ENCODE measurements at places on chromosomes 12 and 14.

DNA sequence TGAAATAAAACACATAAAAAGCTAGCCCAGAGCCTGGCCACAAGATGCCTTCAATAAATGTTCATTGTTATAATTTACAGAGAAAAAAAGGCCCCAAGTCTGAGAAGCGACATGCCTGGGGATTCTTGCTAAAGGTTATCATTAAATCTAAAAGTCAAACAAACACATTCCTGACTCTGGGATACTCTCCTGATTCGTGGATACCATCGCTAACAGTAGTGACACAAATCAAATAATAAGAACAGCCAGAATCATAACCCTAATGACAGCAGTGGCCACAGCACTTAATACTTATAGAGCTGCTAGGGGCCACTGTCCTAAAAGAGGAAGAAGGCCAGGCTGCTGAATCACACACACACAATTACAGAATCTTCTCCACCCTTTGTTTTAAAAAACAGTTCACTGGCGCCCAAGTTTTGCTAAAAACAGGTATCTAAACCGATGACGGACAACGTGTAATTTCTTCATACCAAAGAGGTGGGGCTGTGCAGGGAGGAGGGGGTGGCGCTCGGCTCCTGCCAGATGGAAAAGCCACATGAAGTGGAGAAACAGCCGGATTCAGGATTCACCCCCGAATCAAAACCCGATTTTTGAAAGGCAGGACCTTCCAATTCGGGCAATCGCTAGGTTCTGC, 1.2 kb downstream of the CLIP1 start:
- peak; percentile 38 for DNase-seq

DNA sequence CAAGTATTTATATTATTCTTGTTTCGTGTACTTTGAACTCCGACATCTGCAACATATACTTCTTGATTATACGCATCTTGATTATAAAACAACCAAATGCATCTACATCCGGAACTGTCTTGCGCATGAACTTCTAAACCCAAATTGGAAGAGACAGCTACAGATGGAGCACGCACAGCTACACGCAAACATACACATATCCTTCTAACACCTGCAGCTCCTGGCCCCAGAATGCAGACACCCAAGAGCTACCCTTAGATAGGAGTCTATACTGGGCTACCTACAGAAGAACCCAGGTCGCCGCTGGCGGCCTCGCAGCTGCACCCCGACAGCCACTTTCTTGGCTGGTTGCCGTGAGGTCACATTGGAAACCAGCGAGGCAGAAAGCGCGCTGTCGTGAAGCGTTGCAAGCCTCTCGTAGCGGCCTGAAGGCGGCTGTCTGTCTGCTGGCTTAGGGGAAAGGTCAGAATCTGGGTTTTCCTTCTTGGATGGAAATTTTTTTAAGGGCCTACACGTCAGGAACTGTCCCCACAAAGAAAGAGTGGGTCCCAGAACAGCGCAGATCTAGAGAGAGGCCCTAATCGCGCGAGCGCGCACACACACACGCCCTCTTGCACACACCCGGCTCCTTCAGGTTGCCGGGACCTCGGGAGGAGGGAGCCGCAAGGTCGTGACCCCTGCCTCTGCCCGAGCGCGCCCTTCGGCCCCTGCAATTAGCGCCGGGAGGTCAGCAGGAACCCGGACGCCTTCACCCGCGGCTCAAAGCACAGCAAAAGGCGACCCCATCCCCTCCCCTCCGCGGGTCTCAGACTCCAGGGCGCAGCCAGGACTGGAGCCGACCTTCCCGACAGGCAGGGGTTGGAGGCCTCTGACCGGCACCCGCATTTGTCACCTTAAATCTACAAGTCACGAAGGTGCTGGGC, 17.0 kb downstream of the TBX3 start:
- DNase-seq, result no peak

- DNase-seq, result no peak
These were observed 5.1 kb downstream of the ADCY4 start for GRCh38 chr14:24329736-24330135.

GRCh38 chr12:67634303-67634761, 14.2 kb upstream of the DYRK2 start:
- no peak for DNase-seq

DNA sequence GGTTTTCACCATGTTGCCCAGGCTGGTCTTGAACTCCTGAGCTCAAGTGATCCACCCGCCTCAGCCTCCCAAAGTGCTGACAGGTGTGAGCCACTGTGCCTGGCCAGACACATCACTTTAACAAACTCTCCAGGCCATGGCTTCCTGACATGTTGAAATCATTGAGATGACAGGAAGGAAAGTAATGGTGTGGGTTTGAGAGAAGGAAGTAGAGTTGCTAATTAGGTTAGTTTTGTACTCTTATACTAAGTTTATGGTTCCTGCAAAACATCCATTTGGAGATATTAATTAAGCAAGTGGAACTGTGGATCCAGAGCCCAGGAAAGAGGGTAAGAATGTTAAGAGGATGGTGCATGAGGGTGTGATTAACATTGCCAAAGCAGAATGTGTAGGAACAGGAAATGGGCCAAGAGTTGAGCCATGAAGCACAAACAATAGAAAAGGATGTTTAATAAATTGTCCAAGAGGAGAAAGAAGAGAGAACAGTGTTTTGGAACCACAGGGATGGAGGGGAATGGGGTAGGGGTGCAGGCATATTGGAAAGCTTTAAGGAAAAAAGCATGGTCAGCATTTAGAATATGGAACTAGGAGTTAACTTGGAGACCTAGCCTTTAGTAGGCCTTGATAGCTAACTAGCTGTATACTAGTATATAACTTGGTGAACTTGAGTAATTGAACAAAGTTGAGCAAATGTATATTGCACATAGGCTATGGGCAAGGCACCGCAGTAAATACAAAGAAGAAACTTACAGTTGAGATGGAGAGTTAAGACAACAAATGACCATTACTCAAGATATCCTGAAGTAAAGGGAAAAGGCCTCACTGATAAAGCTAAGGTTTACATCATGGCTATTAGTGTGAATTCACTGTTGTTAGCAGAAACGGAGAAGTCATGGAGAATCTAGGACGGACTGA, 91.3 kb upstream of the DNM1L start:
- DNase-seq, result no peak

- no peak for DNase-seq
These were observed 172.2 kb upstream of the GZMB start for GRCh38 chr14:24806061-24806678.

DNA sequence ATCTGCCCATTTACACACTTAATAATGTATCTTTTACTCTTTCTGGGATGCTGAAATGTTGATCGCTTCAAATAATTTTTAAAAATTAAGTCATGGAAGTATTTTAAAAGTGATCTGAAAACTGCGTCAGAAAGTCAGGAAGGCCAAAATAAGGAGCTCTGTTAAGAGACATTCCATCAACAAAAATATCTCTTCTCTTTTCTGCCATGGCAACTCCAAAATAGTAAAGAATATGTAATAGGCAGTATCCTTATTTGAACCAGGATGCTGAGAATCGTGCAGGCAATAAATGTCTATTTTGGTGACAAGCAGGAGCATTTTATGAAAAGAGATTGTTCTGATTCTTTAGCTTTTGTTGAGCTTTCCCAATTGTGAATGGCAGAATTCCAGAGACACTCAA, 81.8 kb upstream of the PPP1R12A start:
- no peak for DNase-seq

GRCh38 chr12:49809381-49809905, 18.8 kb downstream of the NCKAP5L start:
- DNase-seq, result no peak

GRCh38 chr14:78530078-78530477, 359.9 kb downstream of the NRXN3 start:
- DNase-seq, result no peak

DNA sequence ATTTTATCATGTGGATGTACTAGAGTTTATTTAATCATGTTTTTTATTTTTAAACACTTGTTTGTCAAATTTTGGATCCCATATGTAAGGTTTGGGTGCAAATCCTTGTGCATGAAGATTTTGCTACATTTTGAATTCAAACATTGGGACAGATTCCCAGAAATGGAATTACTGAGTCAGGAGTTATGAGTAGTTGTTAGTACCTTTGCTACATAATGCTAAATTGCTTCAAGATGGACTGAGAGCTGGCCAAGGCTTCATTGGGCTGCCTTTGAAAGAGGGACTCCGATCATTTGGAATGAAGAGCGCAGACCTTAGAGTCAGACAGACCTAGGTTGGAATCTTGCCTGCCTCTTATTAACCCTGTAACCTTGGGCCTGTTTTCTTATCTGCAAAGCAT, 154.9 kb upstream of the PWP1 start:
- DNase-seq, result no peak

GRCh38 chr12:31478425-31478824, 112.5 kb downstream of the DENND5B start:
- no peak for DNase-seq

DNA sequence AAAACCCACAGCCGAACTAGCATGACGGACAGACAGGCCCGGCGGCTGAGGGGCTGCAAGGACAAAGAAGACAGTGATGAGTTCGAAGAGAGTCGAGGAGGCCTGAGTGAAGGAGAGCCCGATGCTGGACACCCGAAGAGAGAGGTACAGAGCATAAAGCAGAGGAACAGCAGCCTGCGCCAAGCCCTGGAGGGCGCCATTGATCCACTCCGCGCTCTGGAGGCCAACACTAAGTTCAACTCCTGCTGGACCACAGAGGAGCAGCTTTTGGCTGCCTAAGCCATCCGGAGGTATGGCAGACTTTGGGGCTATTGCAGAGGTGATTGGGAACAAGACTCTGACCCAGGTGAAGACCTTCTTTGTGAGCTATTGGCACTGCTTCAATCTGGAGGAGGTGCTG, 7.8 kb upstream of the PLXNC1 start:
- no peak for DNase-seq

DNA sequence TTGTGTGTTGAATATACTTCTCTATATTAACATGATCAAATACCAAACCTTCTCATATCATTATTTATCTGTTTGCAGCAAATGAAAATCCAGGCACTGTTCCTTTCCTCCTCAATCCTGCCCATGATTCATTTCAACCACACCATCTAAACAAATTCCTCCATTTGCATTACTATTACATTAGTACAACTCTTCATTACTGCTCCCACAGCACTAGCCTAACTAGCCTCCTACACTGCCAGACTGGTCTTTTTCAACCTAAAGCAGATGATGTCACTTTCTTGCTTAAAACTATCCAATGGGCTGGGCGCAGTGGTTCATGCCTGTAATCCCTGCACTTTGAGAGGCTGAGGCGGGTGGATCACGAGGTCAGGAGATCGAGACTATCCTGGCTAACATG, 117.3 kb upstream of the MYF6 start:
- DNase-seq, result no peak

DNA sequence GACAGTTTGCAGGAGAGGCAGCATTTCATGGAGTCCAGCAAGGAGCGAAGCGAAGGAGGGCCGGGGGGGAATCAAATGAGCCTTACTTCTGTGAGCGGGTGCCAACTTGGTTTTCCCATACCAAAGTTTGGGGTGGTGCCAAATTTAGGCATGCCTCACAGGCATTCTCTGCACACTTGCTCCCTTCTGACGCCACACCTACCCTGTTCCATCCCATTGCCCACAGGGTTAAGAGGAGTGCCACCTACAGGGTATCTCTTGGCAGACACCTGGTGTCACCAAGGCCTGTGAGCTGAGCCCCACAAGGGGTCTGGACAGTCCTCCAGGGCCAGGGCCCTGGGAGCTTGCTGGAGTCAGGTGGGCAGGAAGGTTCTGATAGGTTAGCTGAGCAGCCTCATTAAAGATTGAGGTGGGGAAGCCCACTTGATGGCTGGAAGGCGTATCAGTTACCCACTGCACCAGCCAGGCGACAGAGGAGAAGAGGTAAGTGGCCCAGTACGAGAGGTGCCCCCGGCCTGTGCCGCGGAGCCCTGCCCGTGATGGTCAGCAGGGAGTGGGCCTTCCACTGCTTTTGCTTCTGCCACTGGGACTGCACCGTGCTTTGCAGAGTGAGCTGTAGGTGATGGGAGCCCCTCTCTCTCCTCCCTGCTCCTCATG, 45.2 kb downstream of the DEGS2 start:
- DNase-seq, result no peak

- DNase-seq, result no peak
These were observed 399.2 kb downstream of the IPO8 start for GRCh38 chr12:30296486-30296885.

DNA sequence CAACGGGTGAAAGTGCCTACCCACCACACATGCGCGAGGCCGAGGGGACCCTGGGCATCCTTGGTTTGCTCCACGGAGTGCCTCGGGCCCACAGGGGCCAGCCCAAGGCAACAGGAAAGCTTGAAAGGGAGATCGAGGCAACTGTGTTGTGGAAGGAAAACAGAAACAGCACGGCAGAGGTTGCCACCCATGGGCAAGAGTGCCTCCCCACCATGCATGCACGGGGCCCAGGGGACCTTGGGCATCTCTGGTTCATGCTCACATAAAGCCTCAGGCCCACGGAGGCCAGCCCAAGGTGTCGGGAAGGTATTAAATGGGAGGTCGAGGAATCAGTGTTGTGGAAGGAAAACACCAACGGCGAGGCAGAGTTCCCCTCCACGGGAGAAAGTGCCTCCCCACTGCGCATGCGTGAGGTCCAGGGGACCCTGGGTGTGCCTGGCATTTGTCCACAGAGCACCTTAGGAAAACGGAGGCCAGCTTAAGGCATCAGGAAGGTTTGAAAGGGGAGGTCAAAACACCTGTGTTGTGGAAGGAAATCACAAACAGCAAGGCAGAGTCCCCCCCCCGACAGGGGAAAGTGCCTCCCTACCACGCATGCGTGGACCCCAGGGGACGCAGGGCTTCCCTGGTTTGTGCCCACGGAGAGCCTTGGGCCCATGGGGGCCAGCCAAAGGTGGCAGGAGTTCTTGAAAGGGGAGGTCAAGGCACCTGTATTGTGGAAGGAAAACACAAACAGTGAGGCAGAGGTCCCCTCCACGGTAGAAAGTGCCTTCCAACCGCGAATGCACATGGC, 367.3 kb downstream of the ALG10 start:
- no peak for DNase-seq

- peak; percentile 86 for DNase-seq
These were observed 110.4 kb downstream of the ESRRB start for GRCh38 chr14:76486251-76486743.

DNA sequence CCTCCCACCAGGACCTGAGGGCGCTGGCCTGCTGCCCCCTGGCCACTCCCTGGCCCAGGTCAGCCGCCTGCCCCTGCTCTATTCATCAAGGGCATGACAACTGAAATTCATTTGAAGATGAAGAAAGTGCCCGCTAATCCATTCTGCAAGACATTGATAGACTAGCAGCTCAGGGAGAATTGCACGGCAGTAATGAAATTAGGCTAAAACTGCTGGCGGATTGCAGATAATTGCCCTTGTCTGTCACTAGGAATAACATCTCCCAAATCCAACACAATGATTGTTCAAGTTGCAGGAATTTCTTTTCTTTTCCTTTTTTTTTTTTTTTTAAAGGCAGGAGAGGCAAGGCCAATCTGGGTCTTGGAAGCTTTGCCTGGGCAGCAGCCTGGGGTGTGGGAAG, 44.5 kb downstream of the MVK start:
- DNase-seq, result no peak

GRCh38 chr12:109137055-109137454, 20.7 kb downstream of the ACACB start:
- DNase-seq, result no peak

- no peak for DNase-seq
These were observed 19.8 kb downstream of the INSM2 start for GRCh38 chr14:35553808-35554207.
